Esophagus muscularis mucosa (tissue), 4 donors: ENCODE measurements at places on chromosomes 11 and 22. TPM values are rescaled to one million over a fixed set of nuclear protein-coding genes. Genes with fewer than 3 reads are reported as not detected.

DNA sequence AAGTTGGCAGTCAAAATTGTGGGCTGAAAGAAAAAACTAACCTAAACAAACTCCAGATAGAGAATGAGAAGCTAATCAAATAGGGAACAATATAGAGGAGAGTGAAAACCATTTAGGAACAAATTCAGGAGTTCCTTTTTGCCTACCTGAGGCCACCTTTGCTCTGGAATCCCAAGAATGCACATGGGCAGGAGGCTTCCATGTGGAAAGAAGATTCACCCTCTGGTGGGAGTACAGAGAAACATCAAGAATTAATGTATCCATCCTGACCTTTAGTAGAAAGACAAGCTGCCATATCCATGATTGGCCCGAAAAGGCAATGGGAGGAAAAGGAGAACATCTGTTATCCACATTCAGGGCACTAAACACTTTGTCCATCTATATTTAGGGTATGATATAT lies 35.0 kb upstream of the MRGPRX1 start:
- no peak for DNase-seq
- no peak overlapping the region for H3K4me3 ChIP-seq
- H3K27me3 ChIP-seq = no peaks in the 10 kb centered on the region
- no peaks in the 10 kb centered on the region for H3K4me1 ChIP-seq

The GALNT18 gene
- total RNA-seq = 29.1 TPM

The CST6 gene
- not detected for total RNA-seq

The THRSP gene
- not detected for total RNA-seq

GRCh38 chr11:116169776-116170175 lies 603.0 kb downstream of the BUD13 start:
- H3K27me3 ChIP-seq = no peaks in the 10 kb centered on the region
- H3K4me3 ChIP-seq = no peak overlapping the region
- no peak for DNase-seq
- H3K36me3 ChIP-seq = no peaks in the 10 kb centered on the region

DNA sequence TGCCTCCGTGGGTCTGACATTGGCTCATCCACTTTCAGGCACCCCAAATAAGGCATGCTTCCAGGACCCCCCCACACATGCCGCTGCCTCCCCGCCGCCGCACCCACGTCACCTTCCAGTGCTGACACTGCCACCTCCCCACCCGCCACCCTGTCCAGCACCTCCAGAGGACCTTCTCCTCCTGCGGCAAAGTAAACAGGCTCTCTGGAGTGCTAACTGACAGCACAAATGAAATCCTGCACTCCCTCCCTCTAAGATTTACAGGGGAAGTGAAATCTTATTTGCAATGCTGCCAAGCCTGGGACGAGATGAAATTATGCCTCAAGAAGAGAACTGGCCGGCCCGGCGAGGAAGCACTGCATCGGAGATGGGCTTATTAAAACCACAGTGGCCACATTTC lies 35.3 kb downstream of the MACROD1 start:
- no peak overlapping the region for H3K4me3 ChIP-seq
- no peak for DNase-seq
- H3K27ac ChIP-seq = no peak overlapping the region
- H3K36me3 ChIP-seq = no peaks in the 10 kb centered on the region

The CRYAB gene
- total RNA-seq = 365 TPM

- no peak for DNase-seq
- H3K4me1 ChIP-seq = no peaks in the 10 kb centered on the region
- H3K4me3 ChIP-seq = no peak overlapping the region
Measured at GRCh38 chr11:45252877-45253276, 33.3 kb downstream of the SYT13 start.

- H3K4me3 ChIP-seq = no peak overlapping the region
- H3K27ac ChIP-seq = no peak overlapping the region
- DNase-seq = no peak
- peaks cover 8% of the 10 kb centered on the region for H3K4me1 ChIP-seq
Measured at GRCh38 chr11:7609521-7609920, 63.8 kb downstream of the CYB5R2 start.

The OR8A1 gene
- not detected for total RNA-seq

The MRGPRX3 gene
- not detected for total RNA-seq

DNA sequence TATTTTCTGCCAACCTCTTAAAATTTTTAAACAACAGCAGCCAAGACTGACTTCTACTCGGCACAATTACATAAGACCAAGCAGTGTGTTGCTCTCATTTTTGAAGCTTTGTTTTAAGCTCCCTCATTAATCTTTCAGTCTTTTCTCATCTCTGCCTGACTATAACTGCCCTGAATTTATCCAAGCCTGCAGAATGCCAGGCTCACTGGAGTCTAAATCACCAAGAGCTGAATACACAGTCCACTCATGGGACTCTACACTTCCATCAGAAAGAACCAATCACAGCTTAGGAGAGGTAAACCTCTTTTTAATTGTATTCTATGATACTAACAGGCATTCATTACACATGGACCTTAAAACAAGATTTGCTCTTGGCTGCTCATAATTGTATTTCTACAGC lies 178.7 kb downstream of the CADM1 start:
- H3K27ac ChIP-seq = no peak overlapping the region
- H3K36me3 ChIP-seq = no peaks in the 10 kb centered on the region
- no peak for DNase-seq
- peaks cover 11% of the 10 kb centered on the region for H3K4me1 ChIP-seq
- no peak overlapping the region for H3K4me3 ChIP-seq
- no peaks in the 10 kb centered on the region for H3K27me3 ChIP-seq

DNA sequence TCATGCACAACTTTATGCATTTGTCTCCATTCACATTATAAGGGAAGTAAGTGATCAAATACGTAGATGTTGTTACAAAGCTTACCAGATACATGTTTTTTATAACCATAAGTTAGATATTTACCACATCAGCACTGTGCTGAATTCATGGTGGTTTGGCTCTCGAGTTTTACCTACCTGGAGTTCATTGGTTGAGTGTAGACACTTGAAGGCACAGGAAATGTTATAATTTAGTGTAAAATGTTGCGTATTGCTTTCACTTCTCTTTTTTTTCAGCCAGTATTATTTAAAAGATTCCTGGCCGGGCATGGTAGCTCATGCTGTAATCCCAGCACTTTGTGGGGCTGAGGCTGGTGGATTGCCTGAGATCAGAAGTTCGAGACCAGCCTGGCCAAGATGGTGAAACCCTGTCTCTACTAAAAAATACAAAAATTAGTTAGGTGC lies 53.1 kb upstream of the GRK2 start:
- no peak overlapping the region for H3K4me3 ChIP-seq
- no peak overlapping the region for H3K27ac ChIP-seq
- no peaks in the 10 kb centered on the region for H3K27me3 ChIP-seq

DNA sequence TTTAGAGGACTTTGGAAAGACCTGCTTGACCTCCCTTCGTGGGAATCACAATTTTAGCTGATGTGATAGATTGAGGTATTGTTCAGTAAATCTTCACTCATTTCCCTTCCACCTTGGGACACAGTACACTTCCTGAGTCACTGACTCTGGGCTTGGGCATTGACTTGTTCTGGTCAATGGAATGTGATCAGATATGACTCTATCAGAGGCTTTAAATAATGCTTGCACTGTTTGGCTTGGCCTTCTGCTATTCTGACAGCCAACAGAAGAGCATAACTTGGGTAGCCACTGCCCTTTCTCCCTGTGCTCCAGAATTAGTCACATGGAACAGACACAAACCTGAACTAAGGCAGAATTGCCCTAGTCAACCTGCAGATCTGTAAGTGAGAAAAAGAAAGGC lies 12.5 kb downstream of the PRR5L start:
- no peak overlapping the region for H3K4me3 ChIP-seq
- DNase-seq = peak; percentile 29
- no peaks in the 10 kb centered on the region for H3K36me3 ChIP-seq
- no peaks in the 10 kb centered on the region for H3K4me1 ChIP-seq

GRCh38 chr11:102251423-102251822 lies 65.9 kb upstream of the BIRC3 start:
- DNase-seq = no peak
- H3K4me1 ChIP-seq = no peaks in the 10 kb centered on the region
- no peak overlapping the region for H3K27ac ChIP-seq
- no peaks in the 10 kb centered on the region for H3K36me3 ChIP-seq
- H3K4me3 ChIP-seq = no peak overlapping the region
- no peaks in the 10 kb centered on the region for H3K27me3 ChIP-seq

GRCh38 chr11:127106938-127107337 lies 106.4 kb upstream of the KIRREL3 start:
- no peaks in the 10 kb centered on the region for H3K36me3 ChIP-seq
- no peak for DNase-seq
- peaks cover 18% of the 10 kb centered on the region for H3K27me3 ChIP-seq
- no peak overlapping the region for H3K27ac ChIP-seq
- H3K4me3 ChIP-seq = no peak overlapping the region

DNA sequence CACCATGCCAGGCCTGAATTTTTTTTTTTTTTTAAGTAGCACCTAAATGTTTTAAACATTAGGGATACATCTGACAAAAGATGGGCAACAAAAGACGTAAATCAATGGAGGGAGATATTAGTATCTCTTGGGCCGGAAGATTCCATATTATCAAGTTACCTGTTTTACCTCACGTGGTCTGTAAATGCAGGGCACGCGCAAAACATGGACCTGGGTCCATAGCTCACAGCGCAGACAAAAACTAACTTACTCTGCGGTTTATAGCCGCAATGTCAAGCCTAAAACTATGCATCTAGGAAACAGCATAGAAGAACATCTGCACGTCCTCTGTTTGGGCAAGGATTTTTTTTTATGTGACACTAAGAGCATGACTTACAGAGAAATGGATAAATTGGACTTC lies 31.5 kb upstream of the PANX2 start:
- no peak for DNase-seq
- H3K27me3 ChIP-seq = no peaks in the 10 kb centered on the region
- H3K4me1 ChIP-seq = peaks cover 7% of the 10 kb centered on the region

DNA sequence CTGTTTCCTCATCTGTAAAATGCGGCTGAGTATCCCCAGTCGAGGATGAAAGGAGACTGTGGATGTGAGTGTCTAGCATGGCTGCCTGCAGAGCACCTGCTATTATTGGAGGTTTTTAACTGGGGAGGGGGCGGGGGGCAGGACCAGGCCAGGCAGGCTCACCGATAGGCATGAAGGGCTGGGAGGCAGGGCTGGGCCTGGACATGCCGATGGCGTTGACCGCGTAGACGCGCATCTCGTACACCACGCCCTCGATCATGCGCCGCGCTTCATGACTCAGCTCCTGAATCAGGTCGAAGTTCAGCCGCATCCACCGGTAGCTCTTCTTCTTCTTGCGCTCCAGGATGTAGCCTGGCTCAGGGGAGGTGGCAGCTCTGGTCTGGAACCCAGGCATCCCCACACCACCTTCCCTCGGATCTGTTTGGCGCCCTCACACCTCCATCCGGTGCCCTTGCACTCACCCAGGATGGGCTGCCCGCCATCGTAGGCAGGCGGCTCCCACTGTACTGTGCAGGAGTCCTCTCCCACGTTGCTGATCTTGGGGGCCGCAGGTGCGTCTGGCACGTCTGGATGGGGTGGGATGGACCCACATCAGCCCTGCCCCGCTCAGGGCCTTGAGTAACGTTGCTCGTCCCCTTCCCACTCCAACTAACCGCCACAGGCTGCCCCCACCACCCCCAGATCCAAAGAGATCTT lies 15.1 kb downstream of the MYBPC3 start:
- DNase-seq = no peak
- no peak overlapping the region for H3K27ac ChIP-seq
- no peaks in the 10 kb centered on the region for H3K36me3 ChIP-seq
- no peaks in the 10 kb centered on the region for H3K27me3 ChIP-seq

DNA sequence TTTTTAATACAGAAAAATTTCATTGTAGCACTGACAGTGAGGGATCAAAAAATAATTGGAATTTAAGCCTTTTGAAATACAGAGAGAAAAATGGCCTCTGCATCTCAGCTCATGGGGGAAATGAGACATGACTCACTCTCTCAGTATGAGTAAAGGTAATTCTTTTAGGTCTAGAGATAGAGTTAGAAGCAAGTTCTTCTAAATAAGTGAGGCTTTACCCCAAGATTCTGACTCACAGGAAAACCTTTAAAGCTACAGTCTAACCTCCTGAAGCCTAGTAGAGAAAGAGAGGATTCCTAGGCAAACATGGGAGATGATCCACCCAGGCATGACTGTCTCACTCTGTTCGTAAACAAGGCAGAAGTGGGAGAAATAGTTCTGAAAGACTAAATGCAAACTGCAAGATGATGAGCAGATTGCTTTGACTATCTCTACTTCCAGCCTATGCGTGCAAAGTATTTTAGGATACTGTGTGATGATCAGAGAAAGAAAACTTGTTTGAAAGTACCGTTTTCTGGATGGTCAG lies 1003.3 kb upstream of the CCDC90B start:
- no peak overlapping the region for H3K4me3 ChIP-seq
- H3K27me3 ChIP-seq = no peaks in the 10 kb centered on the region
- no peaks in the 10 kb centered on the region for H3K36me3 ChIP-seq
- DNase-seq = no peak

The C11orf21 gene
- total RNA-seq = 0.83 TPM

DNA sequence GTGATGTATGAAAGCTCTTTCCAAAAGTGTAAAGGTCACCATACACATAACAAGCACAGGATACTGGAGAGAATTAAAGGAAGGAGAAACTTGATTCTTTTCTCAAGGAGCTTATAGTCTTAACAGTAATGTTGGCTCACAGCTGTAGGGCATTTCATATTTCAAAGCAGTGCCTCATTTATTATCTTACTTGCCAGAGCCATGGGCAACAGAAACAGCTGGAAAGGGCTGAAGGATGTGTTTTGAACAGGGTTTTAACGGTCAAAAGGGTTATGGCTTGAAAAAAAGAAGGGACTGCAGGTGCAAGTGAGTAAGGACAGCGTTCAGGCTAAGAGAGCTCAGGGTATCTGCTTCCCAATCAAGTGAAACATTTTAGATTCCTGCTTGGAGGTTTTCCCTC lies 2.7 kb upstream of the GRAMD1B start:
- no peaks in the 10 kb centered on the region for H3K36me3 ChIP-seq
- H3K4me1 ChIP-seq = peaks cover 23% of the 10 kb centered on the region
- H3K4me3 ChIP-seq = no peak overlapping the region
- no peak overlapping the region for H3K27ac ChIP-seq

DNA sequence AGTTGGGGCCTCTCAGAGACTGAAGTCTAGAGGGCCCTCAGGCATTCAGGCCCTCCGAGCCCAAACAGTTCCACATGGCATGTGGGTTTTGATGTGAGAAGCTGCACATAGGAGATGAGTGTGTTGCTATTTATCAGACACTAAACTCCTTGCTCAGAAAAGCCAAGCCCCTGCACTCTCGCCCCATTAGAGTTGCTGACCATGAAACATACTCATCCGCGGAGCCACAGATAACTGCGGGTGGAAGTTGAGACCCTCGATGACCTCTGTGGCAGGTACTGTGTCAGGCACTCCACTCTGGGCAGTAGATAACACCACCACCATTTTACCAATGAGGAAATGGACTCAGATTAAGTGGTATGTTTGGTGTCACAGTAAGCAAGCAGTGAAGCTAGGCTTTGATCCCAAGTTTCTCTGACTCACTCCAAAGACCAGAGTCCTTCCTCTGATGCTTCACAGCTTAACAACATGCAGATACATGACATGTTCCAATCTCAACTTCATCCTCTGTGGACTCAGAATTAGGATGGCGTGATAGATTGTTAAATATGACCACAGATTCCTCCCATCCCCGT lies 202.1 kb downstream of the ADAMTS15 start:
- no peaks in the 10 kb centered on the region for H3K36me3 ChIP-seq
- H3K27ac ChIP-seq = peak overlapping the region; percentile 62
- peaks cover 47% of the 10 kb centered on the region for H3K4me1 ChIP-seq
- no peak overlapping the region for H3K4me3 ChIP-seq
- peak; percentile 87 for DNase-seq
- no peaks in the 10 kb centered on the region for H3K27me3 ChIP-seq
